ENCODE measurements at places on chromosomes 7 and 10. TPM values are rescaled to one million over a fixed set of nuclear protein-coding genes. Genes with fewer than 3 reads are reported as not detected.

GRCh38 chr7:17506095-17506494 lies 207.6 kb downstream of the AHR start:
- DNase-seq = no peak

DNA sequence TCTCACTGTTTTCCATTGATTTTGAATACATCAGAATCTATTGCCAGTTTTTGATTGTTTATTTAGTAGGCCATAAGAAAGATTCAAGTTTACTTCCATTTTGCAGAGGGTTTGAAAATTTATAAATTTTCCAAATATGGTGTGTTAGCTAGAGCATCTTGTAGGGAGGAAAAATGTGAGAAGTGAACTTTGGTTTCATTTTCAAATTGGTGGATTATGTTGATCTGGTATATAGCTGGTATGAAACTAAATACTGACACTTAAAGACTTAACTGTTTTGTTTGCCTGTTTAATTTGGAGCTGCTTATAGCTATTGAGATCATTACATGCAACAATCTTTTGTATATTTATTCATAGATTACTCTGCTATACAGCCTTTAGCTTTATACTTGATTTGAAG lies 108.1 kb downstream of the ADAM22 start:
- no peak for DNase-seq

DNA sequence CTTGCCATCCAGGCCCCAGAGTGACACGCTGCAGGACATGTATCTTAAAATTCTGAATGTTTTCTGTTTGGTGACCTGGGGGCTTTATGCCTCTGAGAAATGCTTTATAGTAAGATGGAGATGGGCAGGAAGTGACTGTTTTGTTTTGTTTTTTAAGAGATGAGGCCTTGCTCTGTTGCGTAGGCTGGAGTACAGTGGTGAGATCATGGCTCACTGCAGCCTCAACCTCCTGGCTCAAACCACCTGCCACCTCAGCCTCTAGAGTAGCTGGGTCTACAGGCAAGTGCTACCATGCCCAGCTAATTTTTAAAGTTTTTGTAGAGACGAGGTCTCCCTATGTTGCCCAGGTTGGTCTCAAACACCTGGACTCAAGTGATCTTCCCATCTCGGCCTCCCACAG lies 20.6 kb downstream of the ZNF777 start:
- no peak for DNase-seq

DNA sequence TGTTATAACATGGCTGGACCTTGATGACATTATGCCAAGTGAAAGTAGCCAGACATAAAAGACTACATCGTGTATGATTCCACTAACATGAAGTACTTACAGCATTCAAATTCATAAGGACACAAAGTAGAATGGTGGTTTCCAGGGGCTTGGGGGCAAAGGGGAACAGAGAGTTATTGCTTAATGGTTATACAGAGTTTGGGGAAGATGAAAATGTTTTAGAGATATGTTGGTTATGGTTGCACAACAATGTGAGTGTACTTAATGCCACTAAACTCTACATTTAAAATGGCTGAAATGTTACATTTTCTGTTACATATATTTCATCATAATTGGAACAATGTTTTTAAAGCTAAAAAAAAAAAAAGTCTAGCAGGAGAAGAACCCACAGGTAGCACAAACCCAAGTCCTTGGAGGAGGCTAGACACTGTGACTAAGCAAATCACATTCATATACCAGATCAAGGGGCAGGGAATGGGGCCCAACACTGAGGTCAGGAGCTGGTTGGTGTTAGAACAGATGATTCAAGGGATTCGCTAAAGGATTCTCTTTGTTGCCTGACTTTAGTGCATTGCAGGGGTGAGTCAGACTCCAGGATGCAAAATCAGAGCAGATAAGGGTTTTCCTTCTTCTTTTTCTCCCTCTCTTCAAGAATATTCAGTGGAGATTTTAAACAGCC lies 25.1 kb upstream of the AOAH start:
- DNase-seq = peak; percentile 62

DNA sequence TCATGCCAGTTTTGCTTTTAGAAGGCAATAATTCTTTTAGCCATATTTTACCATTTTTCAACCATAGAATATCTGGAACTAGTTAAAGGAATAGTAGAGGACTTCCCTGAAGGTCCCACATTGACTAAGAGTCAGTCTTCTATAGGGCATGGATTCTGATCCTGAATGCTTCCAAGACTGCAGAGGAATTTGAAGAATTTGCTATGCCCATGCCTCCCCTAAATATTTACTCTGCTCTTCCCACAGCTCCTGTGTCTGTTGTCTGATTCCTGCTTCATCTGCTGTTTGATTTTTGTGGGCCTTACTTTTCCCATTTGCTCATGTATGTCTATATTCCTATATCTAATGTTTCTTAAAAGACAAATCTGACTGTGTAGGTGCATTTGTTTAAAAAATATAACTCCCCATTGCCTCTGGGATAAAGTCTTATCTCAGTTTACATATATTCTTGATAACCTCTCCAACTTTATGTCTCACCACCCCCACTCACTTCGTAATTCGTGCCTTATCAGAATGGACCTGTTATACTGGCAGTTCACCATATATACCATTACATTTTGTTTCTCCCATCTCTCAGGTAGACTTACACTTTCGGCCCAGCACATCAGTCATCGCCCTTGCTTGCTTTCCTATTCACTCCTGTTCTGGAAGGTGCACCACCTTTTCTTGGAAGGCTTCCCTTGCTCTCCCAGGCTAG lies 33.9 kb downstream of the LRRC4 start:
- DNase-seq = no peak

DNA sequence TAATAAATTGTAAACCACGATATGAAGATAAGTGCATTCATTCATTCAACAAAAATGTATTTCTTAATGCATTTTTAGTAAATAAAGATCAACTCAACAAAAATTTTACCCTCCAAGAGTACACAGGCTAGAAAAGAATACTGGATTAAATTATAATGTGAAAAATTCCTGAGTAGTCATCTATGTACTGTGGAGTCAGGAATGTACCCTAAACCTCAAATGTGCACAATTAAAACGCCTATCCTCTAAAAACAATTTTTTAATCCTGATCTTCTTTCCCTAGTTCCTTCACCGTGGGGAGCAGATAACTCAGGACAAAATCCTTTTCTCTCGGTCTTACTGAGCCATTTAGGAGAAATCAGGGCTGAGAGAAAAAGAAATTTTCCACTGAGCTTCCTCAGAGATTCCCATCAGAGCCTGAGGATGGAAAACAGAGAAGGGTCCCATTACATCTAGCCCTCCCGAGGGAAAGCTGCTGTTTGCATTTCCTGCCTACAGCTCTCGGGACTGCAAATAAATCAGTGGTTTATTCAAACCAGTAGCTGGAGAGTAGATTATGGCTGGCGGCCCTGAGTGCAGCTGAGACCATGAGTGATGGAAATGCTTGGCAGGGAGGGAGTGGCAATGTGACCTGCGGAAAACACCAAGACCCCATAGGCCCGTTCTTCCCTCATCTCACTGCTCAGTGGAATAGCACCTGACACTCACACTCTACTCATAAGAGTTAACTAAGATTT lies 7.4 kb downstream of the TAS2R40 start:
- DNase-seq = no peak

SLC26A5 gene
- total RNA-seq = not detected

Data from epithelial cell of proximal tubule (primary cell).